Common myeloid progenitor, CD34-positive (primary cell): ENCODE measurements at places on chromosomes 7 and 10.
A peak's percentile ranks its signal among the peaks of the same experiment; 100 is the strongest.

GRCh38 chr7:34296663-34297062, 361.4 kb upstream of the NPSR1 start:
- DNase-seq: no peak

GRCh38 chr10:125201108-125201524, 40.8 kb upstream of the CTBP2 start:
- DNase-seq: peak; percentile 75

DNA sequence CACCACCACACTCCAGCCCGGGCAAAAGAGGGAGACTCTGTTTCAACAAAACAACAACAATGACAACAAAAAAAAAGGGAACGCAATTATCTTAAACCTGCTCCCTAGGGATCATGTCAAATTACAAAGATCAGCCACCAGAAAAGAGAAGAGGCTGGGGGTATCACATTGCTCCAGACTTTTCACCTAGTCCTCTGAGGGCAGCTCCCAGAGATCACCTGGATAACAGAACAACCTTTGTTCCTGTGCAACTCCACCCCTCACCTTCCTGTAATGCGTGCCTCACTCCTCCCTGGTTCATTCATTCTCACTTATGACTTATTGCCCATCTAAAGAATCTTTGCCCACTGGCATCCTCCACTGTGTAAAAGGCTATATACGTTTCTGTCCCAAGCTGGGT, 31.8 kb downstream of the SVOPL start:
- no peak for DNase-seq

DNA sequence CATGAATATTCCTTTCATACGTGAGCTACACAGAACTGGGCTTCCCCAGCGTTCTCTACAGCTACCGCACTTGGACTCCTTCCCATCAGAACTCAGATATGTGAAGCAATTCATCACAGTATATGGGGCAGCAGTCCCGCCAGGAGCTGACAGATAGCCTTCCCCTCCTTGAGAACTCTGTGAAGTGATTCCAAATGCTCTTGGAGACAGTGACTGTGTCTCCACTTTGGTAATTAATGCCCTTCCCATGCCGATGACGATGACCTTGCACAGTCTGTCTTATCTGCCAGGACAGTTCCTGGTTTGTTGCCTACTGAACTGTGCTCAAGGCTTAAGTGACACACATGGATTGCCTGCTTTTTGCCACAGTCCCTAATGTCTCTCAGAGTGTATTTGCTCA, 75.0 kb upstream of the AFAP1L2 start:
- no peak for DNase-seq

- DNase-seq: no peak
These were observed 50.5 kb downstream of the STK32C start for GRCh38 chr10:132257271-132257670.

- DNase-seq: no peak
These were observed at the start of gene CUZD1 for GRCh38 chr10:122845783-122846332. CUZD1 (minus strand) TSS chr10:122845857; CDS start chr10:122845843, 14 bp downstream.

GRCh38 chr10:97062456-97062855, 123.3 kb downstream of the SLIT1 start:
- no peak for DNase-seq

DNA sequence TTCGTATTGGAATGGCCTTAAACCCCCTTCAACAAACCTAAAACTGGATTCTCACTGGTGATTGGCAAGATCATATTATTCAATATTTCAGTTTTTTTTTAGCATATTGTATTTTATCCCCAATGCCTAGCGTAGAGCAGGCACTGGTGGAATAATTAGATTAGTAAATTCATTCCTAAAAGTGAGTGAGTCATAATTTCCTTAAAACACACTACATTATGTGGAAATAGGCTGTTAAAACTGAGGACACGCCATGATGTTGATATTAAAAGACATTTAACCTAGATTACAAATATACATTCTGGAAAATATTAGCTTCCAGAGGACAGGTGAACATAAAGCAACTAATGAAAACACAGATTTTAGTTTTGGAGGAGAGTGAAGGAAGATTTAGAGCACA, 463.9 kb downstream of the PARD3 start:
- DNase-seq: no peak

DNA sequence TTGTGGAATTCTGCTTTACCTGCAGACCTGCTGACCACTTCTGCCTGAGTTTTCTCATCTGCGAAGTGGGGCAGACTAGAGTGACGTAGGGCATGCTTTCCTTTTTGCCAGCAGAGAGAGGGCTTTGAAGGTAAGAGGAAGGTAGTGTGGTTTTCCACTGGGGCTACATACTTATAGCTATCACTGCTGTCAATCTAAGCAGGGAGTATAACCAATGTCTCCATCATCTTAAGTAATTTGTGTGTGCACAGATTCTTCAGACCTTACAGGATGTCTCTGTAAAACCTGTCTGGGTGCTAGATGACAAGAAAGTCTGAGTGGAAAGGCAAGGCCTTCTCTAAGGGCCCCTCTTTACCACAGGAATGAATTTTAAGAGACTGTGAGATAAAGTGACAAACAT, 106.8 kb downstream of the RBM20 start:
- no peak for DNase-seq

GRCh38 chr7:150476285-150476684, 25.9 kb downstream of the GIMAP8 start:
- no peak for DNase-seq

GRCh38 chr10:4396401-4397283, 429.4 kb upstream of the AKR1E2 start:
- DNase-seq: no peak

DNA sequence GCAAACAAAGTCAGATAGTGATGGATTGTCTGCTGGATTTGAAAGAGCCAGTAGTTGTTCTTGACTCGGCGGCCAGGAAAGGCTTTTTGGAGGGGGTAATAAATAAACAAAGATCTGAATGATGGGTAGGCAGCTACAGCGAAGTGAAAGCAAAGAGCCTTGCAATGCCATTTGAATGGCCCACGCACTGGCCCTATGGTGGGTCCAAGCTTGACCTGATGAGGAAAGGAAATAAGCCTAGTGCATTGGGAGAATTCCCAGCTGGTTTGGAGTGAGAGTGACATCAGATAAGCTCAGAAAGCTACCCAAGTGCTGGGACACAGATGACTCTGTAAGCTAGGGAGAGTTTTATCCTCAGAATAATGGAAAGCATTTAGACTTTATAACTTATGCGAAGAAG, 365.2 kb downstream of the PLXDC2 start:
- DNase-seq: no peak

GRCh38 chr7:30491417-30491816, 12.8 kb upstream of the NOD1 start:
- DNase-seq: no peak

DNA sequence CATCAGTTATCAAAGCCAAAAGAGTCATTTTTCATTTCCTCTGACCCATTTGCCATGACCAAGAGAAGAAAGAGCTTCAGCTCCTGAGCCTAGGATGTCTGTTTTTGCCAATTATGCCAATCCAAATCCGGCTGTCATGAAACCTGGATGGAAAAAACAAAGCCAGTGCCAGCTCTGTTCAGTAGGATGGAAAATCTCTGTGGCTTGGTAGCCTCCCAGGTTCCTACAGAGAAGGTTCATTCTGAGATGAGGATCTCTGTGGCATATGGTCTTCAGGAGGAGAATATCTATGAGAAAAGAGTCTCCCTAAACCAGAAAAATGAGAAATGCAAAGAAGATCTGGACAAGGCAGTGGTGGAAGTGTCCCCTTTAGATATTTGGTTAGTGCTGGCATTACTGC, 475.4 kb downstream of the CNTNAP2 start:
- DNase-seq: no peak

DNA sequence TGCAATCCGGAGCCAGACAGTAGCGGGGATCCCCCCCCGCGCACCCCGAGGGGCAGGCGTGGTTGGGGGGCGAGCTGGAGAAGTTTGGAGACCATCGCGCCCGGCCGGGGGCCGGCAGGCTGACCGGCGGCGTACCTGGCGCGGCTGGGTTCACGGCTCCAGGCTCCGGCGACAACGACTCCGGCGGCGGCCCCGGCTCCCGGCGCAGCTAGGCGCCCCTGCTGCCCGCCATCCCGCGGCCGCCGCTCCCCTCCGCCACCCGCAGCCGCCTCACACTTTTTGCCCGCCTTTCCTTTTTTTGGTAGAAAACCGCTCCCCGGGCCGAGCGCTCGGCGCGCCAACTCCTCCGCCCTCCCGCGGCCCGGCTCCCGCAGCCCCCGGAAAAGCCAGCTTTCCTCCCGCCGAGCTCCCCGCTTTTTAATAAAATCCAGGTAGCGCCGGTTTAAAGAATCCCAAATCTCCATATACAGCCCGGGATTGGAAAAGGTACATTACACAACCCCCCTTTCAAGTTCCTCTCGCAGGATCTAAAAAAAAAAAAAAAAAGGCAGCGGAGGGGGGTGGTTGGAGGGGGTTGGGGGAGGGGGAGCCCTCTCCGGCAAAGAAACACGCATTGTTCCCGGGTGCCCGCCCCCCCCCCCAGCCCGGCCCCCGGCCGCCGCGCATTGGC, at the start of gene TNRC18:
Gene TNRC18 (minus strand): TSS at position 529 of the 670 bp plus-strand sequence. CDS start 2,588 bp downstream, outside the sequence.
- peak; percentile 73 for DNase-seq

DNA sequence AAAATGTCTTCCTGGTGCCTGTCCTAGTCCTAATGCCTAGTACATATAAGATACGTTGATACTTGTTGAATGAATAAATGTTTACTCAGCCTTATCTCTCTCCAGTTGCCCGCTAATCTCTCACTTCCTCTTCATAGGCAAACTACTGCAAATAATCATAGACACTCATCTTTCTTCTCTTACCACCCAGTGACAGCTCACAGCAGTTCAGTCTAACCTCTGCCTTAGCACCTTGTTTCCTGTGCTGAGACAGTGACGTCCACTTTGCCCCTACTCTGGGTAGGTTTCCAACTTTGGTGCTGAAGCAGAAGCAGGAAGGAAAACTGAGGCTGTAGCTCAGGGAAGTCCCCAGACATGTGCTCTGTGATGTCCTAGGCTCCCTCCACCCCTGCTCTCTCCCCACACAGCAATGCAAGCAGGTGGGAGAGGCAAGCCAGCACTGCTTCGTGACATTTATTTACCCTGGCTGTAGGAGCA, 45.5 kb upstream of the RHOBTB1 start:
- peak; percentile 54 for DNase-seq

GRCh38 chr10:64332551-64332950, 811.4 kb downstream of the REEP3 start:
- DNase-seq: no peak

DNA sequence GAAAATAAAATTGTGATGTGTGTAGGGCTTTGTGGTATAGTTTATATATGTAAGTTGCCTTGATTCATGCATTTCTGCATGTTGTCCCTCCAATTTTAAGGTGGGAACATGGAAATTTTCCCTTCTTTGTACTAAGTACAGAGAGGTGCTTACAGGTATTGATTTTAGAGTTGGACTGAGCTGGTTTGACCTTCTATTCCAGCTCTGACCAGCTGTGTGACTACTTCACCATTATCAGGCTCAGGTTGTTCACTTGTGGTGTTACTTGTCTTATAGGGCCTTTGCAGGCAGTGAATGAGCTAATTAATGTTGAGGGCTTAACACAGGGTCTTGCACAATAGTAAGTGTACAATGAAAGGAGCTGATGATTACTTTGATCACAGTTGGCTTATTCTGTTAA, 16.3 kb downstream of the ZNF804B start:
- DNase-seq: no peak

DNA sequence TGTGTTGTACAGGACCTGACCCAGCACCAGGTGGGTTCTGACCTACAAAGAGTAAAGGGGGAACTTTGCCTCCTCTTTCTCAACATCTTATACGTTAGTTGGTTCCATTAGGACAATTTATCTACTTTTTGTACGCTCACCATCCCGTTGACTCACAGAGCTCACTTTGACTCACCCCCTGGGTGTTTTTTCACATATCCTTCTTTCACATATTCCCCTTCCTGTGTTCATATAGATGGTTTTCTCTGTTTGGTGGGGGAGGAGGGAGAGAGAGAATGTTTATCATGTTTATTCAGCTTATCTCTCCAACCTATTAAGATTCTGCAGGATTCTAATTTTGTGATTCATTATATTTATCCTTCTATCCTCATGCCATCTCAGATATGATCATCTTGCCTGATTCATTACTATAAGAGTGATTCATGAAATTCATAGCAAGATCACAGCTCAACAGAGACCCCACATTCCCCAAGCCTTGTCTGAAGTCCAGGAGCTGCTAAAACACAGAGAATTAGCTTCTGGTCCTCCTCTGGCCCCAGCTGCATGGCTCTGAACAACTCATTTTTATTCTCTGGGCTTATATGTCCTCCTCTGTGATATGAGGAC, 37.2 kb downstream of the PRSS2 start:
- DNase-seq: peak; percentile 34

GRCh38 chr7:44533301-44534055, 7.7 kb downstream of the NPC1L1 start:
- no peak for DNase-seq

DNA sequence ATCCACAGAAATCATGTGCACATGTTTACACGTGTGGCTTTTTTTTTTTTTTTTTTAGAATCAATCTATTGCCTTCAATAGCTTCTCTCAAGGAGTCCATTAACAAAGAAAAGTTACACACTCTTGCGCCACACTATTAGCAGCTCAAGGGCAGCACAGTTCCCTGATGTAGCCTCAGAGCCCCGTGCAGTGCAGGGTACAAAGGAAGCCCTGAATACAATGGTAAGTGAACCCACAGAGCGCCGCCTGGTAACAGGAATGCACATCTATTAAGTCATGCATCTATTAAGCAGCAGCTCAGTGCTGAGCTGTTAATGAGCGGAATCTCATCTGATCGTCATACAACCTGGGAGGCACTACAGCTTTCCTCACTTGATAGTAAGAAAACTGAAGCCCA, 113.7 kb upstream of the PDLIM1 start:
- no peak for DNase-seq

GRCh38 chr10:126240483-126240882, 147.8 kb downstream of the ADAM12 start:
- no peak for DNase-seq

- no peak for DNase-seq
These were observed 12.5 kb downstream of the ITGB8 start for GRCh38 chr7:20343205-20343604.

DNA sequence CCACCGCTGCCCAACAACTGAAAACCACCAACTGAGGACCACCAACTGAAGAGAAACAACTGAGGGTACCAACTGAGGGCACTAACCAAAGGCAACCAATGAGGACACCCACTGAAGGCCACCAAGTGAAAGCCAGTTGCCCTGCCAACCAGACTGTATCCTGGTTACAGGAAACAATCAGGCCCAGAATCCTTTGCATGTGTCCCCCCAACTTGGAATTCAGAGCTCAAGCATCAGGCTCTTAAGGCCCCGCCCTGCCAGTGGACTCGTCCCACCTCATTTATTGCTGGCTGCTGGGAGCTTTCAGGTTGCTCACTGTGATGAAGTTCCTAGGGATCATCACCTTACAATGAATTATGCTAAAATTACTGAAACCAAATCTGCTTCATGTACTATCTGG, 76.6 kb upstream of the ABI1 start:
- no peak for DNase-seq

- no peak for DNase-seq
These were observed 186.8 kb downstream of the HGF start for GRCh38 chr7:81583090-81583489.
